ENCODE measurements at places on chromosomes 2 and 18.

GRCh38 chr2:230230087-230230486 lies 4.6 kb downstream of the SP140 start:
- DNase-seq = no peak

- no peak for DNase-seq
These were observed 172.0 kb upstream of the SPOPL start for GRCh38 chr2:138329591-138329990.

- no peak for DNase-seq
These were observed 630.8 kb upstream of the SLC39A10 start for GRCh38 chr2:195026261-195026660.

GRCh38 chr2:203070701-203071100 lies 56.0 kb downstream of the NBEAL1 start:
- DNase-seq = no peak

Data from muscle of leg (tissue), 16 donors.